ENCODE measurements at places on chromosomes 7 and 10.

DNA sequence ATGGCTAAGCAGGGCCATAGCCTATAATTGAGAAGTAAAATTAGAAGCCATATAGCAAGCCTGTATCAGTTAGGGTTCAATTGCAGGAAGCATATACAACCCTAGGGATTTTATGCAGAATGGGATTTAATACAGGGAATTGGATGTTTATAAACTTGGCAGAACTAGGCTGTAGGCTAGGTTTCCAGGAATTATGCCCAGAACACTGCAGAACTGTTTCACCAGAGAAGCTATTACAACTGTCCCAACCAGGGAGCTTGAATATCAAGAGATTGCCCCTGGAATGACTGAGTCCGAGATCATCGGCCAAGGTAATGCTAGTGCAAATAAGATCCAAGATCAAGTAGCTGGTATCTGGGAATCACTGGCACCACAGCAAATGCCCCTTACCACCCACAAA, 64.0 kb downstream of the PRR15 start:
- no peak for DNase-seq

- DNase-seq = no peak
These were observed 14.1 kb upstream of the TNPO3 start for GRCh38 chr7:129069021-129069420.

GRCh38 chr7:43585562-43585961, 2.7 kb downstream of the STK17A start:
- no peak for DNase-seq

DNA sequence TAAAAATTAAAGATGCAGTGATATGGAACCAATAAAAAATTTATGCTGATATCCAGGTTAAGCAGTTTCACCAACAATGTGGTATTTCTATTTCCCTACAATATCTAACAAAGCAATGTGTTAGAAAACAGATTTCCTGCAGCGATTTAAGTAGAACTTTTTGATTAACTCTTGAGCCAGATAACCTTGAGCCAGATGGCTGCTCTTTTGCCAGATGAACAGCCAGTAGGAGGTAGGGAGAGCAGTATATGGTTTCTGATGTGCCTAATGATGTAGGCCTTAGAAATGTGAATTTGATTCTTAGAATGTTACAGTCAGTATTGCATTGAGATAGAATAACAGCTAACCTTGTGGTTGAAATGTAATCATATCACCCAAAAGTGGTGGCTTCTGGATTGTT, 31.1 kb downstream of the STAMBPL1 start:
- DNase-seq = no peak

GRCh38 chr7:74717889-74718288, 55.9 kb upstream of the NCF1 start:
- DNase-seq = no peak

- DNase-seq = no peak
These were observed 450.2 kb downstream of the PLXNA4 start for GRCh38 chr7:132125872-132126595.

DNA sequence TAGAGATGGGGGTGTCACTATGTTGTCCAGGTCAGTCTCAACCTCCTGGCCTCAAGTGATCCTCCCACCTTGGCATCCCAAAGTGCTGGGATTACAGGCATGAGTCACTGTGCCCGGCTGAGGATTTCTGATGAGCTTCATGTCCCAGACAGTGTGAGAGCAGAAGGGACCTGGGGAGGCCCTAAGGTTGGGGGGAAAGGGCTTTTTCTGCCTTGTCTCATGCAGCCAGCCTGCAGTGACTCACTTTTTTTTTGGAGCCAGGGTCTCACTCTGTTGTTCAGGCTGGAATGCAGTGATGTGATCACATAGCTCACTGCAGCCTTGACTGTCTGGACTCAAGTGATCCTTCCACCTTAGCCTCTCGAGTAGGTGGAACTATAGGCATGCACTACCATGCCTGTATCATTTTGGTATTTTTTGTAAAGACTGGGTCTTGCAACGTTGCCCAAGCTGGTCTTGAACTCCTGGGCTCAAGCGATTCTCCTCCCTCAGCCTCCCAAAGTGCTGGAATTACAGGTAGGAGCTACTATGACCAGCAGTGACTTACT, 14.6 kb downstream of the COL26A1 start:
- no peak for DNase-seq
